ENCODE measurements at places on chromosomes 5 and 9.

DNA sequence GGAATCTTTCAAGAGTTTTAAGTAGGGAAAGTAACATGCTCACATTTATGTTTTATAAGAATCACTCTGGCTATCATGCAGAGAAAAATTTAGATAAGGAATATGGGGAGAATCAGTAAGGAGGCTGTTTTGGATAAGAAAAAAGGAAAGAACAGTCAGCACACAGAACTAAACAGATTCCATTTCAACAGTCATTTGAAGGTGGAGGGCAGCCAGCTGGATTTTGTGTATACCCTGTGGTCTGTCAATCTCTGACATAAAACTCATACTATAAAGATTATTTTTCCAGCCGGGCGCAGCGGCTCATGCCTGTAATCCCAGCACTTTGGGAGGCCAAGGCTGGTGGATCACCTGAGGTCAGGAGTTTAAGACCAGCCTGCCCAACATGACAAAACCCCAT lies 64.2 kb downstream of the PCA3 start:
- no peak for DNase-seq

DNA sequence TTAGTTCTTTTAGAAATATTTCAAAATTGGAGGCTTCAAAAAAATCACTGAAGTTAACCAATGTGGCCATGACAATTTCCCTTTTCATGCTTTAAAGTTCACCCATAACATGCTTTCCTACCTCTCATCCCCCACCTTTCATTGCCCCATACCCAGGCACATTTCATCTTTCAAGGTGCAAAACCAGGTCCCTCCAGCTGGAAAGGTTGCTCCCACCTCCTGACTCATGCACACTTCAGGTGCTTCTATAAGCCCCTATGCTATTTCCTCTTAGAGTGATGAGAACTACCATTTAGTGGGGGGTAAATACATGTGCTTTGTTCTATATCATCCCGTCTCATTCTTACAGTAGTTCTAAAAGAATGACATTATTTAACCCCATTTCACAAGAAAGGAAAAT lies 15.4 kb downstream of the FYB1 start:
- DNase-seq: no peak

GRCh38 chr5:173247510-173247909 lies 12.5 kb upstream of the NKX2-5 start:
- no peak for DNase-seq

DNA sequence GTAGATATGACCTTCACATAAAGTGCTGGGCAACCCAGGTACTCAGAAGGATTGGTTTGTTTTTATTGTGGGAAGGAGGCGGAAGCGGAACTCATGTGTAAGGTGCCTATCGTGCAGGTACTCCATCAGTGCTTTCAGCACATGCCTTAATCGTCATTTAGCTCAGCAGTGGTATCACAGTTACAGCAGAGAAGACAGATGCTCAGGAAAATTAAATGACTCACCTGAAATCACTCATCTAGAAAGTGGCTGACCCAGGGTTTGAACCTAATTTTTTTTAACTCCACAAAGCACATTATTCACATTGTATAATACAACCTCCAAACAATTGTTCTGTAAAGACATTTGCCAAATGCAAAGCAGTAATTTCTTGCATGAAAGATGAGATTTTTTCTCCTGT lies 2.2 kb downstream of the C5orf46 start:
- no peak for DNase-seq

- DNase-seq: no peak
Observed at GRCh38 chr5:179368126-179368805, 23.0 kb upstream of the ADAMTS2 start.

DNA sequence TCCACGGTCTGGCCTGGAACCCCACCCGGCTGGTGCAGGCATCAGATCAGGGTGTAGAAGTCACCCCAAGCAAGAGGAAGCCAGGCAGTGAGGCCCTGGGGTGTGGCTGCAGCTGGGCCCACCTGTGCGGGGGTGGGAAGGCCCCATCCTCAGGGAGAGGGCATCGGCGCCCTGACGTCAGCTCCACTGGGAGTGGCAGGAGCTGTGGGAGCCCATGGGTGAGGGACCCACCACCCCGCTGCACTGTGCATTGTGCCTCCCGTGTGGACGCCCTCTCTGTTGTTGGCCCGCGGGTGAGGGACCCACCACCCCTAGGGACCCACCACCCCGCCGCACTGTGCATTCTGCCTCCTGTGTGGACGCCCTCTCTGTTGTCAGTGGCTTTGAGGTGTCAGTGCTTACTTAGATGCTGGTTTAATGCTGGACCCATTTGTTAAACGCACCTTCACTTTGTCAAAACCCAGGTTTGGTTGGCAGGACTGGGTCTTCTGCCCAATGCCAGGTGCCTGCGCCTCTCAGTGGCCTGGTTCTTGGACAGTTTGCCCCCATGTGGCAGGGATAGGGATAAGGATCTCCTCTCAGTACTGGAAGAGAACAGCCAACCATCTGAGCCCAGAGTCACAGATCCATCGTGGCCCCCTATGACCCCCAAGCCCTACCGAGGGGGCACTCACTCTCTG lies 6.9 kb upstream of the EXOC3 start:
- DNase-seq: peak; percentile 46

DNA sequence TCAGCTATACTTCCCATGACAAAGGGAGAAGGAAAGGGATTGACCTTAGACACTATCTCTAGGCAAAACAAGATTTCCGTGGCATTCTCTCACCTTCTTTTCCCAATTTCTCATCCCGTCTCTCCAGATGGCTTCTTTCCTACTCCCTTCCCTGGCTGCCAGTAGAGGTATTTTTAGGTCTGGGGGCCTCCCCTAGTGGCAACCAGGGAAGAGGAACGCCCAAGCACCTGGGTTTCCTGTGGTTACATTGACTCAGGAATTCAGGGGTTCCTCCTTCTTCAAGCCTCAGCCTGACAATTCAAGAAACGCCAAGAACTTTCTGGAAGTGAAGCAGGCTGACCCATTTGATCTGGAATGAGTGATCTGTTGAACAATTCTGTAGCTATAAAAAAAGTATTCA lies 111.5 kb upstream of the OSMR start:
- DNase-seq: no peak

GRCh38 chr5:35876454-35876853 lies 19.8 kb downstream of the IL7R start:
- DNase-seq: no peak

DNA sequence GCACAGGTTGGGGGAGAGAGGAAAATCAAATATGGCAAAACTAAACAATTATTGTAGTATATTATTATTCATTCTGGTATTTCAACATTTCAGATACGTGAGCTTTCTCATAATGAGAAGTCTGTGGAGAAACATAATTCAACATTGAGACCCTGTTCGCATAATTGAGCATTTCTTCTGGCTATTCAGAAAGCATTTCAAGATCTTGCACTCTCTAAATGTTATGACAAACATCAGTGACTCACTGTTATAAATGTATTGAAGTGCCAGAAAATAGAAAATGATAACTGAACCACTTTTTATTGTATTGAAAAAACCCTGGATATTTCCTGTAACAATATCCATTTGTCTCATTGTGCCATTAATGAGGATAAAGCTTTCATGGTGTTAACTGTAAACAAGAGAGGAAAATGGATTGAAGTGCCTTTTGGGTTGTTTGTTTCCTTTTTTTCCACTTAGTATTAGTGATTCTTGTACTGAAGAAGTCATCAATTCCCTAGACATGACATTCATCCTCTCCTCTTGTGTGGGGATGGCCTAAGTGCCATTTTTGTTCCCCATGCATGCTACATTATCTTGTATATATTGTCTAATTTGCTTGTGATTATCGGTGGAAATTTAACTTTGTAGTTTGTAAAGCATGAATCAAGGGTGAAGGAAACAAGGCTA lies 124.6 kb downstream of the CAMK4 start:
- DNase-seq: no peak

DNA sequence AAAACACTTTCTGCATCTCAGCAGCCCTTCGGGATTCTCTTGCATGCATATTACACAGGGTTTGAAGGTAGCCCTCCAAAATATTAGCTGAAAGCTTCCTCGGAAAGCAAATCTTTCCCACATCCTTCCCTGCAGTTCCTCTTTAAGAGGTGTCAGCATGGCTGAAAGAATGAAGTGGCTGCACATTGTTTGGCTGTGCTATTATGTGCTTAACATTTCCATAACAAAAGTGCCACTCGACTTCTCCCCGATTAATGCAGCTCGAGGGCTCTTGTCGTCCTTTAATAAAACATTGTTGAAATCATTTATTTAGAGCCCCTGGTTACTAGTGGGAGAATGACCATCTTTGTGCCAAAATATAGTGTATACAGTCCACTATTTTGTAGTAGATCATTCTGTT lies 6.5 kb downstream of the GAS1 start:
- no peak for DNase-seq

DNA sequence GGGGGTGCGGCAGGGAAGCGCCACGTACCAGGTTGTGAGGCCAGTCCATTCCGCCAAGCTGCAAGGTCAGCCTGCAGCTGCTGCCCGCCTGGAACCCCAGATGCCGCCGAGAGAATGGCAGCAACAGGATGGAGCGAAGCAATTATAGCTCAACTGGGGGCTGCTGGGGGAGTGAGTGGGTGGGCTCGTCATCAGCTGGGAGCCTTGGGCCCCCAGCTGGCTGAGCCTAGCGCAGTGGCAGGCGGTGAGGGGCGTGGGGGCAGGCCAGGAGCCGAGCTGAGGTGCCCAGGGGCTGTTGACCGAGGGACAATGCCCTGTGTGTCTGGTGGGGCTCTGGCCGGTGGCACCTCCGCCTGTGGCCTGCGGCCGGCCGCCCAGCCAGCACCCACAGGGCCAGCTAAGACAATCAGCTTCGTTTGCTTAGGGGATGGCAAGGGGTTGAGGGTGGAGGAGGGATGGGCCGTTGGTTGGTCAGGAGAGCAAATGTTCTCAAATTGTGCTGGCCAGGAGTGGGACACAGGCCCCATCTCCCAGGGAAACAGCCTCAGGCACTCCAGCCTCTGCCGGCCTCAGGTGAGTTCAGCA lies at the start of gene IL17B:
Gene IL17B (minus strand): TSS at position 116 of the 585 bp plus-strand sequence. CDS start 67 bp downstream, at position 49.
- DNase-seq: no peak

GRCh38 chr5:161544350-161544765 lies 2.2 kb downstream of the GABRB2 start:
- peak; percentile 70 for DNase-seq

DNA sequence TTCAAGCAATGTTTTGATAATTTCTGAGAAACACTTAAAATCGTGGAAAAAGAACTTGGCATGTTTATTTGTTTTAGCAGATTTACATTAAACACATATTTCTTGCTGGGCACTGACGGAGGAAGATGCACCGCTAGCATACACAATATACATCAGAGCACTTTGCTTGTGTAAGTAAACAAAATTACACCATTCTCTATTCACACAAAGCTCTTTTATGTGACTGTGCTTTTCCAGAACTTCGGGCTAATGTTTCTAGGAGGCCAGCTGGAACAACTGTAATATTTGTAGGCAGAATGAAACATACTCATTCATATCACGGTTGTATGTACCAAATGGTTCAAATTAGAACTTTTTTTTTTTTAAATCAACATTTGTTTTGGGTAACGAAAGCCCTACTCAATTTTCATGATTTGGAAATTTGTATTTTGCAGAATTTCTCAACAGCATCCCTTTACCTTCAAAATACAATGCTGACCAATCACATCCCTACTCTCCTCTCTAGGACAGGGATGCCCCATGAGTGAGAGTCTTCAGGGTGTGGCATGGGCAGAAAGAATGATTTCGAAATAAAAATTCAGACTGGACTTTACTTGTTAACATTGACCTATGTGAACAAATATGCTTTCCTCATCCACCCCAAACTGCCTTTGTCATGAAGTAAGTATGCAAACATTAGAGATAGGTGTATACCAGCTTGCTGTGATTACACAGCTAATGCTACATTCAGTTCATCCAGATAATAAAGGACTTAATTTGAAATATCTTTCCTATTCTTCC lies 425.1 kb downstream of the BNC2 start:
- DNase-seq: no peak

DNA sequence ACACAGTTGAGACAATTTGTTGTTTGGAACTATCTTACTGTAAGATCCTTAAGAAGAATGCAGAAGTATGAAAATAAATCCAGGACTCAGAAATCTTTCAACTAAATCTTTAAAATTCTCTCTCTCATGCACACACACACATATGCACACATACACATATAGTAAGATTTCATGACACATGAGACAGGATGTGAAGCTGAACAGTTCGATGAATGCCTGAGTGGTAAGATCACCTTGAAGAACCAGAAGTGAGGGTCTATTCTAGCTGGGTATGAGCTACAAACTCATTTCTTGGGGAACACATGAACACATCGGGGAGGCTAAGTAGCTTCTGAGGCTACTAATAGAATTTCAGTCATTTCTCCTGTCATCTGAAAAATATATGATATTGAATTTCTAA lies 153.6 kb downstream of the TMC1 start:
- DNase-seq: no peak

DNA sequence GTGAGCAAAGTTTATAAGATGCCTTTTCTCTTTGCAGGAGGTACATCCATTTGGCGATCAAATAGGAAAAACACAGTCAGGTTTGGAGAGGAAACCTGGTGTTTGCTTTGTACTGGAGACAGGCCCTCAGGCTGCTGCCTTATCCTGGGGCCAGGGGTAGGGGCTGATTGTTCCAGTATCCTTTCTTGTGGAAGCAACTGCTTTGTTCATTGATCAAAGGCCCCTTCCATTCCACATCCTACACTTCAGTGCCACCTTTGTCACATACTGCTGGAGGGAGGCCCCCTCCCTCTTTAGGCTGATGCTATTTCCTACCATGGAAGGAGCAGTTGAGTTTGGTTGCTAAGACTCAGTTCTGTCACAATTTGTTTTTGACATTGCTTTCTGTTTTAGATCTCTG lies 778.1 kb downstream of the TLR4 start:
- DNase-seq: no peak

DNA sequence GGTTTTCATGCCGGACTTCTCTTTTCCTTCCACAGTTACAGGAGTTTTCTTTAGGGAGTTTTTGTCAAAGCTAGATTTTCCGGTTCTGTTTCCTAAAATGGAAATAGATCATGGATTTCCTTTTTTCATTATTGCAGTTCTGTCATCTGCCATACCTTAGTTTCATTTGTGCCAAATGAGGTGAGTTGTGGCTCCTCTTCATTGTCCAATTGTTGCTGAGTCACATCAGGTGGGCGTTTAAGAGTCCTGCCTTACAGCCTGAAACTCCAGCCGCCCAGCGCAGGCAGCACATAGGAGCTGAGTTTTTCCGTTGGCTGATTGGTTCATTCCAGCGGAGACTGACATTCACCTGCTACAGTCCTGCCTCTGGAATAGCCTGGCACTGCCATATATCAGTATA lies 14.1 kb downstream of the SLC25A25 start:
- DNase-seq: peak; percentile 86

- DNase-seq: no peak
Observed at GRCh38 chr9:30522486-30522885, 1862.0 kb upstream of the ACO1 start.

GRCh38 chr5:101431201-101431600 lies 528.1 kb upstream of the ST8SIA4 start:
- no peak for DNase-seq

Measured in SW480 (cell line).